ENCODE measurements at places on chromosomes 6 and 20.
A peak's percentile ranks its signal among the peaks of the same experiment; 100 is the strongest.

GRCh38 chr6:159254186-159254585, 85.0 kb downstream of the FNDC1 start:
- peak; percentile 49 for DNase-seq

DNA sequence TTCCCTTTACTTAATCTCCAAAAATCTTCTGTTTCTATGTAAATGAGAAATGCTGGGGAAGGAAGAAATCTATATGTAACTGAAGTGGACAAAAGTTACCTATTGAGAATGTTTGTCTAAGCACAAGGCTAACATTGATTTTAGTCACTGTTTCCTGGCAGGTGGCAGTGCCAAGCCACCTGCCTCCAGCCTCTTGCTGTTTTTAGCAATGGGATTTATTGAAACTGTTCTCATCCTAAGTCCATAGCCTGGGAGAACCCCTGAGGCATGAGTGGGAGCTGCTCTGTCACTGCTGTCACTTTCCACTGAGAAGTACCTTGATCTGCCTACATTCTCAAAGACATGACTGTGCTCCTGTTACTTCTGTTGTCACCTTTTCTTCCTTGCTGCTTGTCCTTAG, 14.7 kb downstream of the ENPP3 start:
- no peak for DNase-seq

GRCh38 chr20:17705916-17706315, 6.2 kb downstream of the BANF2 start:
- DNase-seq, result no peak

DNA sequence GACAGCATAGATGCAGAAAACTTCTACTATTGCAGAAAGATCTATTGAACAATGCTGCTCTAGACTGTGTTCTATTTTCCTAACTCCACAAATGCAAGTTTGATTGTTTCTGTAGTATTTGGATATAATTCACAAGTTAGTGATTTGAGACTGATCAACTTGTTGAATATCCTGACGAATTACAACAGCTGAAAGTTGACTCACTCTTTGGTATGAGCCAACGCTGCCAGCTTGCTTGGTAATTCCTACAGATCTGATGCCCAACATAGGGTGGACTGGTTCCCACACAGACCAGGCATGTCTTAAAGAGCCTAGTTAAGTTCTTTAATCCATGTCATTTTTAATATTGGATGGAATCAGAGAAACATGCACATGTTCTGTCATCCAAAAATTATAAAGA, 231.0 kb upstream of the RAB32 start:
- DNase-seq, result no peak

DNA sequence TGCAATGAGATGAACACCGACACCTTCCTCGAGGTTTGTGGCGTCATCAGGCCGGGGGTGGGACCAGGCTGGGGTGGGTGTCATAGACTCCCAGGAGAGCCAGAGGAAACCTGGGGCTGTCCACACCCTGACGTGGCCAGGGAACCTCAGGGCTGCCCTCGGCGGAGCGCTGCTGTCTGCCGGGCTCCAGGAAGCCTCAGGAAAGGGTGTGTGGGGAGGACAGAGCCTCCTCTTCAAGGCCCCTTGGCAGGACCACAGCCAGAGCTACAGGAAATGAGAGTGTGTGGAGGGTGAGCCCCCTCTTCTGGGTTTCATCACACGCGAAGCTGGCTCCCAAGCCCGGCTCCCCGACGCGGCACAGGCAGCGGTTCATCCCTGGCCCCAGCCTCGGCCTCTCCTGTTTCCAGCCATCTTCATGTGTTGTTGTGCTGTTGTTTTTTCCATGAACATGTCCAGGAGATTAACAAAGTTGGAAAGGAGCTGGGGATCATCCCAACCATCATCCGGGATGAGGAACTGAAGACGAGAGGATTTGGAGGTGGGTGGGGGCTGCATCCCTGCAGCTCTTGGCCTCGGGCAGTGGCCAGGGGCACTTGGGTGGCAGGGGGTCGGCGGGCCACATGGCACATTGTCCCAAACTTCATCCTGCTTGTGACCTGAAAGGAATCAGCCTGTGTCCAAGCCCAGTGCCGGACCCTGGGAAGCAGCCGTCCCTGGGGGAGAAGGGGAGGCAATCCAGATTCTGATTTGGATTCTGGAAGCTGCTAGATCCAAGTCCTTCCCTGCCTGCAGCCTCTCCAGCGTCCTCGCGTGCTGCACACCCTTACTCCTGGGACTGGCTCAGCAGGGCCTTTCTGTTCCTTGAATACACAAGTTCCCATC, 6.4 kb downstream of the NPEPL1 start:
- no peak for DNase-seq

DNA sequence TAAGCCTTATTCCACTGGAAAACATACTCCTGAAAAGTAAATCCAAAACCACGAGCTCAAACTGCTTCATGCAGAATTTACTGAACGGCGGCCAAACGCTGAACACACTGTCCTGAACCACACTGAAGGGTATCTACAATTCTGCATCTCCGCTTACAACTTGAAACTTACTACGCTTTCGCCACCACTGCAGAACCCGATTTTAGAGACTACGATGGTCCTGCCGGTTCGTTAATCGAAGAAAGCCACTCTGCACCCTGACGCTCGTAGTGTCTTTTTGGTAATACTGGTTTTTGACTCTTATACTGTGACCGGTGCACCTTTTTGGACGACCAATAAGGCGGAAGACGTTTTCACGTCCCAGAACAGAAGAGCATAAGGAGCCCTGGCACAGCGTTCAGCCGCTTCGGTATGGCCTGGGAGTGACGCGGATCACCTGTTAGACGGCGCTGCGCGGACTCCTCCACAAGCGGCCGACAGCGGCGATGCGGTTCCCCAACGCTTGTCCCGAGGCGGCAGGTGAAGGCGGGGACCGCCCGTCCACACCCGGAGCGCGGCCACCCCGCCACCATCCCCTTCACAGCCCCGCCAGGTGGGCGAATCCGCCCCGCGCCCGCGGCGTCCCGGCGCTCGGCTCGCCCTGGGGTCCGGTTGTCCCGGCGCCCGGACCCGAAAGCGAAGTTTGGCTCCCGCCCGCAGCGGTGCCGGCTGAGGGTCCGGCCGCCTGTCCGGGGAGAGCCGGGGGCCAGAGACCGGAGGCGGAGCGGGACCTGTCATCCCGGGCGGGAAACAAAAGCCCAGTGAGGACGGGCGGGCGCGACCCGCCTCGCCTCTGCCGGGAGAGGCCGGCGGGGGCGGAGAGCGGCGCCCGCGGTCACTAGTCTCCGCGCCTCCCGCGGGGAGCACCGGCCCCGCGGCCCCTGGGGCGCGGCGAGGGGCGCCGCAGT, 784 bp downstream of the FKBP5 start:
- DNase-seq, result no peak

DNA sequence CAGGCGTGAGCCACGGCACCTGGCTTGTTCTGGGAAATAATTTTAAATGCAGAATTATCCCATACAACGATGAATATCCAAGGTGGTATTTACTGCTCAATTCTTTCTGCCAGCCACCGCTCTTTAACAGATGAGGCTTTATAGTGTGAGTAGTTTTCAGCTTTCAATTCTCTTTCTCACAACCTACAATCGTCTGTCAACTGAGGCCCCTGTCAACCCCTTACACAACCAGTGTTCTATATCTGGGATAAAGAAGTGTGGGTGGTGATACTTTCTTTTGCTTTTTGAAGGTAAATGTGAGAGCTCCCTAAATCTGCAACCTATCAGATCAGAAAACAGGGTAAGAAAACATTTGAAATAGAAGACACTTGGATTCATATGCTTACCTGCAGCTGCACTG, 22.5 kb downstream of the STAU1 start:
- no peak for DNase-seq
